Cortex of kidney (tissue), 1 donor: ENCODE measurements at places on chromosomes 6 and 20.

GRCh38 chr6:31558631-31559500, 11.5 kb downstream of the NFKBIL1 start:
- no peak for DNase-seq

GRCh38 chr20:6718662-6719368, 48.7 kb upstream of the BMP2 start:
- no peak for DNase-seq

DNA sequence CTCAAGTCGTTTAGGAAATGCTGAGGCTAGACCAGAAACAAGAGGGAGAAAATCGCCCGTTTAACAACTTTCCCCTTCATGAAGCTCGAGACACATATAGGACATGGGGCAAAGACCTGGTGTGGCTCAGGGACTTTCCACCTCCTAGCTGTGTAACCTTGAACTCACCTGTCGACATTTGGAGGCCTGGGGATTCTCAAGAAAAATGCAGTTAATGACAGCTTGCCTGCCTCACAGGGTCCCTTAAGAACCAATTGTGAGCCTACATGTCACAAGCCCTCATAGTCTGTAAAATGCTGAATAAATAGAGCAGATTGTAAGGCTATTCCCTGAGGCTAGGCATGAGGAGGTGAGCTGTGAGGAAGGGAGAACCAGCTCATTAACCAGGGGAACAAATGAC, 35.1 kb downstream of the MGME1 start:
- DNase-seq: no peak

GRCh38 chr6:157025437-157025836, 248.3 kb downstream of the ARID1B start:
- no peak for DNase-seq

DNA sequence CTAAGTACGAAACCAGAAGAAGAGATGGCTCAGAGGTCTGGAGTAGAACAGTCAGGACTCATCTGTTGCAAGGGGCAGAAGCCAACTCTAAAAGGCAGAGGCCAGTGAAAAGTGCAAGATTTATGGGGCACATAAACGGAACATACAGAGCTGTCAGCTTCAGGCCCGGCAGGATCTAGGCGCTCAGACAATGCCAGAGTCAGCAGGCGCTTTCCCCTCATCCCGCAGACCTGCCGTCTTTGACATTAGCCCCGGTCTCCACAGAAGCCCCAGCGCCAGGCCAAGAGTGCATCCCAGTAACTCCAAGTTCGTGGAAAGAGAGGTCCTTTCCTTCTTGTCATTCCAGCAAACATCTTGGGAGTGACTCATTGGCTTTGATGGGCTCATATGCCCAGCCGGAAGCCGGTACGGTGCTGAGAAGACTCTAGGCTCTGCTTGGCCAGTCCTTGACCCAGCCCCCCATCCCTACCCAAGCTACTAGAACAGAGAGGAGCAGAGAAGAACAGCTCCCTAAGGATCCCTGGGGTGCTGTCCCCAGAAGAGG, 260.9 kb downstream of the TAF4 start:
- DNase-seq: no peak

DNA sequence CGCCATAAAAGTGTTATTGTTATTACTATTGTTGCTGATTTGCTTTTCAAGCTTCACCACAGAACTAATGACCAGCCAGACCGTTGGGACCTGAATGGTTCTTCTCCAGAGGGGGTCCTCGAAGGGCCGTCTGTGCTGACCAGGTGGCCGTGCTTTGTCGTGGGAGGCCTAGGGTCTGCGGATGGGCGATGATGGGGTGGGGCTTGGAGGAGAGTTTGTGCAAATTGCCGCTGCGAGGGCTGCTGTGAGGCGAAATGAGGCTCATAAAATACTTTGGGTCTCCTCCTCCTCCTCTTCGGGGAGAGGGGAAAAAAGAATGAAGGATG, 6.0 kb upstream of the ZBTB22 start:
- no peak for DNase-seq
